HFF-Myc (cell line): ENCODE measurements at places on chromosomes 11 and 22.

DNA sequence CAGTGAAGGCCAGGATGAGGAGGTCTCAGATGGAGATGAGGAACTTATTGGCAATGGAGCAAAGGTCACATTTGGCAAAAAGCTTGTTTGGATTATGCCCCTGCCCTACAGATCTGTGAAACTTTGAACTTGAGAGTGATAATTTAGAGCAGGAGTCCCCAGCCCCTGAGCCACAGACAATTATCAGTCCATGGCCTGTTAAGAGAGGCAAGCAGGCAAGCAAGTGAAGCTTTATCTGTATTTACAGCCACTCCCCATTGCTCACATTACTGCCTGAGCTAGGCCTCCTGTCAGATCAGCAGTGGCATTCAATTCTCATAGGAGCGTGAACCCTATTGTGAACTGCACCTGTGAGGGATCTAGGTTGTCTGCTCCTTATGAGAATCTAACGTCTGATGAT is 1076.9 kb upstream of the TENM4 start:
- no peak for DNase-seq

DNA sequence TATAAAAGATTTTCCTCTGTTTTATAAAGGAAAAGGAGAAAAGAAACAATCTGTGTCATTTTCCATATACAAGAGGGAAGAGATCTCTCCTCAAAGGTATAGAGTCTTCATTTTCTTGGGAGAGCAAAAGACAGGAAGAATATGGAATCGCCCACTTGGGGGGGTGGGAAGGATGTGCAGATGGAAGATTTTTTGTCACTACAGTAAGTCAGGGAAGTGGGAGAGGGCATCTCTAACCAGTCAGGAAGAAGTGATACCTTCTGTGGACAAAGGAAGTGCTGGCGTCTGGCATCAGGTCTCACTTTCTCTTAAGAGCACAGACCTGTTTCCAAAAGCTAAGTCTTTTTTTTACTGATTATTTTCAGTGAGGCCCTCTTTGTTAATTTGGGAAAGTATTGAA is 1.4 kb downstream of the PRR14L start:
- peak; percentile 4 for DNase-seq

GRCh38 chr11:128584253-128584652 is 3.1 kb downstream of the ETS1 start:
- DNase-seq = no peak

DNA sequence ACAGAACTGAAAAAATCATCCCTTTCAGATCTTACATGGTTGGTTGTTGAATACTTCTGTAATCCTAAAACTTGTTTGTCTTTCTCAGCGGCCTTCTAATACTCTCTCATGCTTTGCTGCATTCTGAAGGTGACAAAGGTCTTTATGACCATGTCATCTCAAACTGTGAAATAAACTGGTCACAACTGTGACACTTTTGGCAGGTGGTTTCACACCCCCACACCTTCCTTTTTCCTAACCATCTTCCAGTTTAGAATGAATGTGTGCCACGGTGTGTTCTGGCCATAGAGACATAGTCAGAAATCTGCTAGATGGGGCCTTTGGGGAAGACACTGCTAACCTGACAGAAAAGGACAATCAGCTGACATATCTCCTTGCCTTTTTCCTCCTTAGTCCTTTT is 14.7 kb upstream of the RFPL3 start:
- DNase-seq = no peak

DNA sequence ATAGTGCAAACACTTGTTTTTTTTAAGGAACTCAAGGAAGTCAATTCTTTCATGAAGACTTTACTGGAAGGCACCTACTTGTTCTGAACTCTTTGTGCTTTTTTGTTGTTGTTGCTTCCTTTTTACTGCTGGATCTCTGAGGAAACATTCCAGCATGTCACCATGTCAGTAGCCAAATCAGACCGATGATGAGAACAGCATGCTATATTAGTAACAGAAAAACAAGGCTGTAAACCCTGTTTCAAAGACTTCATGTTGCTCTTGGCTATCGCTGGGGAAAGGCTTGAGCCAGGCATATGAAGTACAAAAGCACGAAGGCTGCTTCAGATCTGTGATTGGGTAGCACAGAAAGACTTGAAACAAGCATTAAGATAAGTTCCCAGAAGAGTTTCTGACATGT is 125.6 kb upstream of the SLC5A12 start:
- DNase-seq = no peak

- no peak for DNase-seq
Measured at GRCh38 chr11:113417428-113417827, 29.8 kb downstream of the ANKK1 start.

- DNase-seq = no peak
Measured at GRCh38 chr11:57237204-57237681, at the start of gene APLNR. Gene APLNR, minus strand, starts transcription at chr11:57237250. Its CDS starts 246 bp downstream, at chr11:57237004.

DNA sequence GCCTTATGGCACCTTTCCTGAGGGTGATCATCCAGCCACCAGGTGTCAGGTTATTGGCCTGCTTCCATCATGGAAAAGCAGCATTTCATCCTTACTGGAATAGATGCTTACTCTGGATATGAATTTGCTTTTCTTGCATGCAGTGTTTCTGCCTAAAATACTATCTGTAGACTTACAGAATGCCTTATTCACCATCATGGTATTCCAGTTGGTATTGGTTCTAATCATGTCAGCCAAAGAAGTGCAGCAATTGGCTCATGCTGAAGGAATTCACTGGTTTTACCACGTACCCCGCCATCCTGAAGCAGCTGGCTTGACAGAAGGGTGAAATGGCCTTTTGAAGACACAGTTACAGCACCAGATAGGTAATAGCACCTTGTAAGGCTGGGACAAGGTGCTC is 194.2 kb downstream of the AASDHPPT start:
- no peak for DNase-seq

DNA sequence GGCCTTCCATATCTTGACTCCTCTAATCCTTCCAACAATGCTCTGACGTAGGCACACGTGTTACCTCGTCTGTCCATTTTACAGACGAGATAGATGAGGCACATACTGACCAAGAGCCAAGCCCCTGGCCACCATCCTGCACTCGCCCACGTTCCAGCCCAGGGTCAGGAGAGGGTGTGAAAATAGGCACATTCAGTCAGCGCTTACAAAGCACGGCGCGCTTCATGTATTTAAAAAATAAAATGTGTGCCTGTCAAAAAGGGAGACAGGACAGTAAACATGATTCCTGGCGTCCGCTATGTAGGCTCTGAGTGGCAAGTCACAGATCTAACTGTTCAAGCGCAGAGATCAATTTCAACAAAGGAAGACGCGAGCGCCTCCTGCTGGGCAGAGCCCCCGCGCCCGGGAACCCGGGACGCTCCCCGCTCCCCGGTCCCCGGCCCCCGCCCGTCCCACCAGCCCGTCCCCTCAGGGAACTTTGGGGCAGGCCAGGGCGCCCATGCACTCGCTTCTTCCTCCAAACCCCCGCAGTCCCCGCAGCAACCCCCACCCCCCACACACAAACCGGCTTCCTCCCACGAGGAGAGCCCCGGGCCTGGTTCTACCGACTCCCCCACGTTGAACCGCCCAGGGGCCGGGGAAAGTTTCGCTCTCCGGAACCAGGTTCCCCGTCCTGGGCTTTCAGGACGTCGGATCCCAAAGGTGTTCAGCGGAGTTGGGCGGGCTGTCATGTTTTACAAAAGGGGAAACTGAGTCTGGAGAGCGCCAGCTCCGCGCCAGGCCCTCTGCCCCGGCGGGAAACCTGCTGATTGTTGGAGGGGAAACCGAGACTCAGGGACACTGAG is 10.4 kb upstream of the C1QTNF6 start:
- DNase-seq = no peak

DNA sequence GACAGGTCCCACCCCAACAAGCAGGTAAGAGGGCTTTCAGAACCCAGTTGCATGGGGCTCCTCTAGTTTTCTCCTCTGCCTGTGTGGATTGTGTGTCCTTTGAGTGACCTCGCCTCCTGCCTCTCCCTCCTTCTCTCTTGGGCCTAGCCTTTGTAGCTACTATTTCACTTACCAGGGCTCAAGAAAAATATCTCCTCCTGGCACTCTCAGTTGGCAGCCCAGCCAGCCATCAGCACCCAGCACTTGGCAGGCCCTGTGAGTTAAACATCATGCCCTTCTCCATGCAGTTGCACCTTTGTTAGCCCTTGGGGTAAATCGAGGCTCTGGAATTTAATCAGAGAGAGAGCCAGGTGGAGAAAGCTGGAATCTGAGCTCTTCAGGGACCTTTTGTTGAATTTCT is 35.4 kb upstream of the SORL1-AS1 start:
- no peak for DNase-seq
